Stimulated activated CD4-positive, alpha-beta T cell treated with anti-CD3 and anti-CD28 coated beads, Interleukin-15, amount 100 ng/mL, for 1 hour (primary cell): ENCODE measurements at places on chromosomes 7 and 10.

DNA sequence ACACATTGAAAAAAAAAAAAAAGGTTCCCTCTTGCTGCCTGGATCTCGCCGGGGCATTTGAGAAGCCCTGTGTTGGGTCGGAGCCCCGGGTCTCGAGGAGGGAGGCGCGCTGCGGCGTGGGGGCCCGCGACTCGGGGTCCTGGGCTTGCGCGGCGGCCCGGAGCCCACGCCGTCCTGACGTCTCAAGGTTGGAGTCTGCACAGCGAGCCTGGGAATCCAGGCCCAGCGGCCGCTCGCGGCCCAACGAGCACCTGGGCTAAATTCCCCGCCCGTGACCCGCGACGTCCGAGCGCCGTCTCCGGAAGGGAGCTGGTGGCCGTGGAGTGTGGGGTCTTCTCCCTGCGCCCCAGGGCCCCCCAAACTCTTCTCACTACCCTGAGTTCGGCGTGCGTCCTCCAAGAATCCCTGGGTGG is 1.4 kb upstream of the CTBP2 start:
- DNase-seq: no peak

- no peak for DNase-seq
Observed at GRCh38 chr10:89129911-89130310, 77.2 kb downstream of the CH25H start.

DNA sequence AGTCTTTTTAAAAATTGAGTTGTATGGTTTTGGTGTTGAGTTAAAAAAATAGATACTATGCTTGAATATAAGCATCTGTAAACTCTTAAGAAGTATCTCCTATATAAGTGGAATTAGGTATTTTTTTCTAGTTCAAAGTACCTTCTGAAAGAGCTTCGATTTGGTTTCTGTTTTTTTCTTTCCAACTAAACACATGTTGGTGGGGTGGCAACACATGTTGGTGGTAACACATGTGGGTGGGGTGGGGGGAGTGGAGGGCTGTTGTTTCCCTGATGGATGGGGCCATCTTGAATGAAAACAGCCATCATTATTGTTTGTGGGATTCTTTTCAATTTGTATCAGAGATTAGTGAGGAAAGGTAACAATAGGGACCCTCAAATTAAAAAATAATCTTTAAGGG is 178.9 kb downstream of the STK31 start:
- DNase-seq: no peak

GRCh38 chr10:77041636-77042258 is 595.9 kb downstream of the KCNMA1 start:
- DNase-seq: no peak

DNA sequence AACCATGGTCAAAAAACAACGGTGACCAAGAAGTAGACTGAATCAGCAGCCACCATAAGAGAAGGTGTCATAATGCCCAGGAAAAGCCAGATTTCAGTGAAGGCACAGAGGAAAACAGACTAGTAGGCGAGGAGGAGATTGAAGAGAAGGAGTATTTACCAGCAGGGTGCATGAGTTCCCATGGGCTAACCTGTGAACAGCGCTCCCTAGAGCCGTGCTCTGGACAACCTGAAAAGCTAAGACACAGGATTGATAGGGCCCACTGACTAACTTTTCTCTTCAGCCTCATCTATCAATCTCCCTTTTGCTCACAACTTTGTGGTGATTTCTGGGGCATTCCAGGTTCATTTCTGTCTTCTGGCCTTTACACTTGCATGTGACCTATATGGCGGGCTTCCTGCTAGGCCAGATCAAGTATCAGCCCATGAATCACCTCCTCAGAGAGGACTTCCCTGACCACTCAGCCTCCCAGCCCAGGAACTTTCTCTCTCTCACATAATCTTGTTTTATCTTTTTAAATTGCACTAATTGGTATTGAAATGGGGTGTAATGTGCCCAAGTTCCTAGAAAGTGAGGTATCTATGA is 12.8 kb downstream of the ANKRD22 start:
- no peak for DNase-seq

GRCh38 chr10:13440185-13441061 is 88.4 kb downstream of the BEND7 start:
- peak; percentile 22 for DNase-seq

- DNase-seq: peak; percentile 28
Observed at GRCh38 chr7:138981332-138982203, at the start of gene KIAA1549. Gene KIAA1549 (minus strand): TSS chr7:138981389. CDS start chr7:138981269, 120 bp downstream.

DNA sequence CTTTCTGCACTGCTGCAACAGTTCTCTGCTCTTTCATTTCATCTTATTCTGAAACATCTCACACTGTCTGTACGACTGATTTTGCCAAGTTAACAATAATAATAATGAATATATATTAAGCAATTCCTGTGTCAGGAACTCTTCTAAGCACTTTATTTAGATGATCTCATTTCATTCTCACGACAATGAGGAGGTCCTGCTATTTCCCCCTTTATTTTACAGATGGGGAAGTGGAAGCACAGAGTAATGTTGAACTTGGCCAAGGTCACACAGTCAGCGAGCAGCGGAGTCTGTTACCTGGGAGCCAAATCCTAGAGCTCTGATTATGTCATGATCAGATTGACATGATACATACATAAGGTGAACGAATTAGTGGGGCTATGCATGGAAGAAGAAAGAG is 5.8 kb downstream of the MRC1 start:
- no peak for DNase-seq

GRCh38 chr10:117131376-117132327 is 6.4 kb downstream of the VAX1 start:
- no peak for DNase-seq

DNA sequence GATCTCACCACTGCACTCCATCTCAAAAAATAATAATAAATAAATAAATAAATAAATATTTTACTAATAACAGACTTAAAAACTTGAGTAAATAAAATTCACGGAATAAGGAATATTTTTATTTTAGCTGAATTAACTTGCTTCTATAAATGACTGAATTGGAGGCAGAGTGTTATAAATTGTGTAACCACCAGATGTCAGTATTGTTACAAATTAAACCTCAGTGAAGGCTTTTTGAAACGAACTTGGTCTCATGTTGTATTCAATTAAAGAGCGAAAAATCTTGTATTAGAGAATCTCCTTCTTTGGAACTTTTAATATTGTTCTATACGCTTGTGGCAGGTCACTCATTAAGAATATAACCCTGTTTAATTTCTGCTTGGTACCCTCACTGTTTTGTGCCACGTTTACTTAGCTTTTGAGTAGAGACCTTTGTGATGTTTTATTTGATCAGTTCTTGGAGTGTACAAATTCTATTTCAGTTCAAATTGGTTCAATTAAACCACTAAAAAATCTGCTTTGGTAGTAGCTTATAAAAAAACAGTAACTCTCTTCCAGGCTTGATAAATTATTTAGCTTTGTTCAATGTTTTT is 45.6 kb upstream of the SCIN start:
- DNase-seq: no peak

DNA sequence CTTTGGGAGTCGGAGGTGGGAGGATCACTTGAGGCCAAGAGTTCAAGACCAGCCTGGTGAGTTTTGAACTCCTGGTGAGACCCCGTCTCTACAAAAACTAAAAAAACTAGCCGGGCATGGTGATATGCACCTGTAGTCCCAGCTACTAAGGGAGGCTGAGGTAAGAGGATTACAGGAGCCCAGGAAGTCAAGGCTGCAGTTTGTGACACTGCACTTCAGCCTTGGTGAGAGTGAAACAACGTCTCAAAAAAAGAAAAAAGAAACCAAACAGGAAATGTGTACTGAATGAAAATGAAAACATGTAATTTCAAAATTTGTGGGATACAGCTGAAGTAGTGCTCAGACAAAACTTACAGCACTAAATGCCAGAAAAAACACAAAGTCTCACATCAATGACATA is 7.6 kb downstream of the ARHGAP12 start:
- no peak for DNase-seq

GRCh38 chr7:832167-832967 is at the start of gene SUN1:
Gene SUN1 (plus strand): TSS chr7:832476. CDS start chr7:832525, 49 bp downstream.
- peak; percentile 45 for DNase-seq

DNA sequence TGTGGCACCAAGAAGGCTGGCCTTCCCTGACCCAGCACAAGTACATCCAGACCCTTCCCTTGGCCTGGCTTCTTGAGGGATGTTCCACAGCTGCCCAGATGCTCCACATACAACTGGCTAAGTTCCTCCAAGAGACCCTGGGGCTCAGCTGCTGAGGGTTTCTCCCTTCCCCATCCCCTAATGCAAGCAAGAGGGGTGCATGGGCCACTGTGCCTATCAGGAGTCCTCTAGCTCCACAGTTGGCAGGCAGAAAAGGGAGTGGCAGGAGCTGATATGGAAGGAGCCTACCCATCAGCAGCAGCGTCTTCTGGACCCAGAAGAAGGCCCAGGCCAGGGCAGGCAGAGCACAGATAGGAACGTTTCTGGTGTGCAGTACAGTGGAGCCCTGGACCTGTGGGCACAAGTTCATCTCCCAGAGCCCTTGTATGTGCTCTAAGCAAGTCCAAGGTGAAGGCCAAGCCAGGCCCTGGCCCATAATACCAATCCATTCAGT is 26.2 kb downstream of the VSIR start:
- DNase-seq: no peak

GRCh38 chr7:23687011-23687410 is 7.0 kb downstream of the FAM221A start:
- DNase-seq: no peak

- peak; percentile 10 for DNase-seq
Observed at GRCh38 chr7:103343758-103344452, 662 bp downstream of the DNAJC2 start.

- DNase-seq: no peak
Observed at GRCh38 chr10:90424730-90425129, 433.1 kb downstream of the HTR7 start.

DNA sequence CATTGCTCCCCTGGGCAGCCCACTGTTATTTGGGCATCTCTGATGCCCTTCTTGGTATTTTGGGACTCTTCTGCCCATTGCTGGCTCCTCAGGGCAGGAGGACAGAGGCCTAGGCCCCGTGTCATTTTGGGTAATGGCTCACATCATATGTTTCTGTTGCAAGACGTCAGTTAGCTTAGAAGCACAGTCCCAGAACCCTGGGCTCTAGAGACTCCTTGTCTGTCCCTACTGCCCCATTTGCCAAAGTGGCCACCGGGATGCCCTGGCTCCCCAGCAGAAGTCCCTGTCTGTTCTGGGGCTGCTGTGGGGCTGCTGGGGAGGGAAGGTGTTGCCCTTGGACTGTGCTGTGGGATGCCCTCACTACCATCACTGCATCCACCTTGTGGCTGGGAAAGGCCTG is 48.8 kb downstream of the ADCYAP1R1 start:
- DNase-seq: no peak

DNA sequence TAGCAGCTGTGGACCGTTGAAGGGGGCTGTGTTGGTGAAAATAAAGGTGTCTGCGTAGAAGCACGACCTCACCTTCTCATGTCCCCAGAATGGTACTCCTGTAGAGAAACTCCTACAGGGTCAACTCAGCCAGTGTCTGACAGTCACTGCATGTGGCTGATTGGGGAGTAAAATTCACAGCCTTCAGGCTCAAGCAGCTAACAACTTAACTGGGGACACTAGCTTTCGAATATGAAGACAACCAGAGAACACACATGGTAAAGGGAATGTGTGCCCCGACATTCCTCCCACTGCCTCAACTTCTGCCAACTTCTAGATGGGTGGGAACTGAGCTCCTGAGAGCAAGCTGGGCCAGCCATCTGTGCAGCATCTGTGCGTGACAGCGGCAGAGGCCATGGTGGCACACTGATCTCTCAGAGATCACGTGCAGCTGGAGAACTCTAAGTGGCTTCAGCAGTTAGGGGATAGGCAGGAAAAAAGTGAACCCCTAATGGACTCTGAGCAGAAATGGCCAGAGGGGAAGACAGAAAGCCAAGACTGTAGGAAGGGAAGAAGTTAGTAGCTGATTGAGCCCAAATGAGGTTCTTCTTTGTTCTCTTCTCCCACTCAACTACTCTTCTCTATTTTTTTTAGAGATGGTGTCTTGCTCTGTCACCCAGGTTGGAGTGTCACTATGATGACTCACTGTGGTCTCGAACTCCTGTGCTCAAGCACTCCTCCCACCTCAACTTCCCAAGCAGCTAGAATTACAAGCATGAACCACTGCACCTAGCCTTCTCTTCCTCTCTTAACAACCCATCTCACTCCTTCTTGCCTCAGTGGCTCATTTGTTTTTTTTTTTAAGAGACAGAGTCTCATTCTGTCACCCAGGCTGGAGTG is 280.8 kb downstream of the ZEB1 start:
- no peak for DNase-seq

DNA sequence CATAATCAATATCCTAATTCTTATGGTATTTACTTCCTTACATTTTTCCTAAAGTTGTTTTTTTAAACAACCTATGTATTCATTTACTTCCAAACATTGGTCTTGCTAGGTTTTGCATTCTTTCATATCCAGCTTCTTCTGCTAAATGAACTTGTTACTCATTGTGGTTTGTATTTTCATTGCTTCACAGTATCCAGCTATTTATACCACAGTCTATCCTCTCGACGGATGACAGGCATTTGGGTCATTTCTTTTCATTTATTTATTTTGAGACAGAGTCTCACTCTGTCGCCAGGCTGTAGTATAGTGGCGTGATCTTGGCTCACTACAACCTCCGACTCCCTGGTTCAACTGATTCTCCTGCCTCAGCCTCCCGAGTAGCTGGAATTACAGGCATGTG is 66.8 kb downstream of the CCDC6 start:
- no peak for DNase-seq
